ENCODE measurements at places on chromosomes 16 and 17.

- no peak for DNase-seq
Observed at GRCh38 chr16:55736671-55737070, 80.9 kb downstream of the SLC6A2 start.

- no peak for DNase-seq
Observed at GRCh38 chr17:31680126-31680525, 178.9 kb downstream of the COPRS start.

- DNase-seq, result no peak
Observed at GRCh38 chr17:77744066-77744988, 214.2 kb upstream of the TNRC6C start.

GRCh38 chr16:28084209-28084608 is 20.7 kb upstream of the GSG1L start:
- DNase-seq, result no peak

- no peak for DNase-seq
Observed at GRCh38 chr17:41681776-41682175, 6.9 kb upstream of the EIF1 start.

Data from NCI-H510A treated with DMSO at 0.1 percent for 48 hours (cell line).